ENCODE measurements at places on chromosomes 12 and 14.
A peak's percentile ranks its signal among the peaks of the same experiment; 100 is the strongest.

DNA sequence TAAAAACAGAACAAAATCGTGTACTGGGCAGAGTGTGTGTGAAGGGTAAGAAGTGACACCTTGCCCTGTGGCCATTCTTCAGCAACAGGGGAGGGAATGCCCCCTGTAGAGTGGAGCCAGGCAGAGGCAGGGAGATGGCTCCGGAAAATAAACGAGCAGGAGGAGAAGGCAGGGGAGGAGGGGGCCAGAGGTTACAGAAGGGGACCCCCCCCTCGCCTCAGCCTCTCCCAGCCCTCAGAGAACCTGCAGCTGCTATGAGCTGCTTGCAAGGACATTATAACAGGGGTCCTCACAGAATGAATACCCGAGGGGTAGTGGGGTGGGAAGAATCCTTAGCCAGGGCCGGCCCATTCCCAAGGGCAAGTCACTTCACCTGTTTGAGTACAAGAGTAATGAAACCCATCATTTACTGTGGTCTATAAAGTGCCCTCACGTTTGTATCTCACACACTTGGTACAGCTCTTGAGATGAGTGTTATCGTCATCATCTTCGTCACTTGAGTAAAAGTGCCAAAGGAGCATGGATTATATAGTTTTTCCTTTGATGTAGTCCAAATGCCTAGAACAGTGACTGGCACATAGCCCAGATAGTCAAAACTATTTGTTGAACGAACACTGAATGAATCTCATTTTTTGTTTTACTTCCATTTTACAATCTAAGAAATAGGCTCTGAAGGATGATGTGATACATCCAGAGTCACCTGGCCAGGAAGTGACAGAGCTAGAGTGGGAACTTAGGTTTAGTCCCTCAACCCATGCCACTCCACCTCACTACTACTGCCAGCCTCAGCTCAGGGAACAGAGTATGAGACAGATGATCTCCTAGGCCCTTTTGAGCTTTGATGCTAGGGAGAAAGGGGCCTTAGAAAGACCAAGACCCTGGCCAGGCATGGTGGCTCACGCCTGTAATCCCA is 14.5 kb downstream of the SCNN1A start:
- DNase-seq = no peak

DNA sequence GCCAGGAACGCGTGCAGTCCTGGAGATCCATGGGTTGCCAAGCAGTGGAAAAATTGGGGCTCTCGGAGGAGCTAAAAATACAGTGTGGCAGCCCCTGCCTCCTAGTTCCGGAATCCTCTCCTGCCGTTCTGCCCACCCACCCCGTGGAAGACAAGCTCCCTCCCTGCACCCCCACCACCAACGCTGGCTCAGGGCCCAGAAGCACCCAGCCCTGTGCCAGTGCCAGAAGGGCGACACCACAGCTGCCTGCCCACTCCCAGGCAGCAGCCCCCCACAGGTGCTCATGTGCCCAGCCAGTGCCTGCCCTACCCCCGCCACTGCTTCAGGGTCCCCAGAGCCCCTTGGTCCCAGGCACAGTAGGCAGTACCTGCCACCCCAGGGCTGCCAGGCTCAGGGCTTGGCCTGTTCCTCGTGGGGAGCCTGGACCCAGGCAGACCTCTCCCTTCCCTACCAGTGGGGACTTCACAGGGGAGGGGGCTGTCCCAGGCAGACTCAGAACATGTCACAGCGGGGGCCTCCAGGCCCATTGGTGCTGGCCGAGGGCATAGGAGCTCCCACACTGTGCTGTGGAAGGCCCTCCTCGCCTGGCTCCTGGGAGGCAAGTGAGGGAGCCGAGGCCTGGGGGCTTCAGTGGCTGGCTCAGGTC is 7.4 kb downstream of the INF2 start:
- no peak for DNase-seq

GRCh38 chr14:51653775-51654532 is 2.2 kb downstream of the FRMD6 start:
- DNase-seq = no peak

- no peak for DNase-seq
Observed at GRCh38 chr12:1797991-1798640, 22.2 kb upstream of the LRTM2 start.

DNA sequence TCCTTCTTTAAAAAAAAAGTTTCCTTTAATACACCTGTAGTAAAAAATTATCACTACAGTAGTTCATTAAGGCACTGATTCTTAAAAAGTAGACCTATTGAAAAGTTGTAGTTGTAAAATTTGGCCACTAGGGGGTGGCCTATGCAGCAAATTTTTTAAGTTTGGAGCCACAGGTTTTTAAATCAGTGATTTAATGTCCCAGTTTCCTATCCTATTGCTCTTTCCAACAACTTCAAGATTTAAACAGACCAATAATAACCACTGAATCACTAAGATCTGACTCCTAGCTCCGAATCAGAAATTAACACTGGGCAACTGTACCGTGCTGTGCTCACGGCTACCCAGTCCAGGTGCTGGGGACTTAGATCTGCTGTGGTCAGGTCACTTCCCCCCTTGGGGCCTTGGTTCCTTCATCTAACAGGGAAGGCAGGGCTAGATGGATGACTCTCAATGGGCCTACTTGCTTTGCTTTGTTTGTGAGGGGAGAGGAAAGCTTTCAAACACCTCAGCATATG is 279.3 kb downstream of the MED13L start:
- DNase-seq = peak; percentile 65

Data from kidney tubule cell (primary cell).